ENCODE measurements at places on chromosomes 13 and 19. TPM values are rescaled to one million over a fixed set of nuclear protein-coding genes. Genes with fewer than 3 reads are reported as not detected.

- DNase-seq, result no peak
- no peaks in the 10 kb centered on the region for H3K4me1 ChIP-seq
- no peaks in the 10 kb centered on the region for H3K36me3 ChIP-seq
- no peak overlapping the region for H3K4me3 ChIP-seq
- H3K27ac ChIP-seq, result no peak overlapping the region
Measured at GRCh38 chr13:88919970-88920628, 1248.9 kb downstream of the SLITRK5 start.

- no peak overlapping the region for H3K27ac ChIP-seq
- H3K4me1 ChIP-seq, result no peaks in the 10 kb centered on the region
- H3K4me3 ChIP-seq, result no peak overlapping the region
- H3K27me3 ChIP-seq, result no peaks in the 10 kb centered on the region
- no peaks in the 10 kb centered on the region for H3K36me3 ChIP-seq
Measured at GRCh38 chr13:83940742-83941141, 58.5 kb upstream of the SLITRK1 start.

DNA sequence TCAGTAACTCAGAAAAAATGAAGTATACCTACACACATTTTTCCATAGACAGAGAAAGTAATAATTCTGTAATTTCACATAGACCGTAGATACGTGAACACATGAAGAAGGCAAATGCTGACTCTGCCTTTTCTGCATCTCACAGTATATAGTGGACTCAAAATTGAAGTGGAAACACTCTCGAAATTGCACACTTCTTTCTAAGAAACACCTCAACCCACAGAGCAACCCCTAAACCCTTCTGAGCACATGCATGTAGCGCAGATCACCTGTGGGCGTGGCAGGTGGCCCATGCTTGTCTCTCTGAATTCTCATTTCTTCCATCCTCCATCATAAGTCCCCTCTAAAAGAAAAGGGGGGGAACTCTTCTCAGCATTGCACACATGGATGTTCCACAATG lies 34.7 kb downstream of the COL4A1 start:
- DNase-seq, result no peak
- H3K27ac ChIP-seq, result no peak overlapping the region
- peaks cover 7% of the 10 kb centered on the region for H3K4me1 ChIP-seq

GRCh38 chr13:23202383-23202782 lies 21.6 kb downstream of the SGCG start:
- no peak overlapping the region for H3K4me3 ChIP-seq
- no peak for DNase-seq
- H3K27ac ChIP-seq, result no peak overlapping the region
- H3K27me3 ChIP-seq, result no peaks in the 10 kb centered on the region
- no peaks in the 10 kb centered on the region for H3K36me3 ChIP-seq

The ICAM3 gene
- 3.0 TPM for total RNA-seq

The UFM1 gene
- total RNA-seq, result 80.6 TPM

Data from uterus (tissue), 4 donors.